ENCODE measurements at places on chromosomes 13 and 19.
A peak's percentile ranks its signal among the peaks of the same experiment; 100 is the strongest.

GRCh38 chr13:65921933-65922332 is 1308.2 kb downstream of the PCDH9 start:
- DNase-seq = no peak

GRCh38 chr13:78341032-78341431 is 262.3 kb downstream of the POU4F1 start:
- no peak for DNase-seq

- no peak for DNase-seq
These were observed 72.7 kb downstream of the DNAJC15 start for GRCh38 chr13:43095771-43096719.

DNA sequence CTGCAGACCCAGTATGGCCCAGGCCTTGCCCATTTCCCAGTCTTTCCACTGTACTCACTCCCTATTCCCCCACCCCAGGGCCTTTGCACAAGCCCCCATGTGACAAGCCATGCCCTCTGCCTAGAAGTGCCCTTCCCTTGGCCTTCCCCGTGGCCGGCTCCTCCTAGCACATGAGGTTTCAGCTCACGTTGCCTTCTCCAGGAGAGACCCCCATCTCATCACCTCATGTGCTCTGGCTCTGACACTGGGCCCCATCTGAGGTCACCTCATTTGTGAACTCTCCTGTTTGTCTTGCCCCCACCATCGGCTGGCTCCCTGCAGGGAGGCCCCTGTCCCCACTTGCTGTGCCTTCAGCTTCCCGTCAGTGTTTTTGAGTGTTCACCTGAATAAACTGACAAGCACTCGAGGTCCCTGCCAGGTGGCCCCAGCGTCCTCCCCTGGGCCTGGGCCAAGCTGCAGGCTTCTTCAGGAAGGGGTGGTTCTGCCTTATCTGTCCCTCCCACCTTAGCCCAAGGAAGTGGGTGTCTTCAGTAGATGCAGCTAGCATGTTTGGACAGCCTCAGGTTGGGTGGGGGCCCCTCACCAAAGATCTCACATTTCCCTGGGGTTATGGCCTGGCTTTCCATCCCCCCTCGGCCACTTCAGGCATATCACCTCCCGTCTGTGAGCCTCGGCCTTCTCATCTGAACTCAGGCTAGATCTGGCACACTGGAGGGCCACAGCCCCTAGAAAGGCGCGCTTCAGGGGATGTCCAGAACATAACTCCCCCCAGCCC is 3.8 kb upstream of the SLC25A42 start:
- DNase-seq = no peak

DNA sequence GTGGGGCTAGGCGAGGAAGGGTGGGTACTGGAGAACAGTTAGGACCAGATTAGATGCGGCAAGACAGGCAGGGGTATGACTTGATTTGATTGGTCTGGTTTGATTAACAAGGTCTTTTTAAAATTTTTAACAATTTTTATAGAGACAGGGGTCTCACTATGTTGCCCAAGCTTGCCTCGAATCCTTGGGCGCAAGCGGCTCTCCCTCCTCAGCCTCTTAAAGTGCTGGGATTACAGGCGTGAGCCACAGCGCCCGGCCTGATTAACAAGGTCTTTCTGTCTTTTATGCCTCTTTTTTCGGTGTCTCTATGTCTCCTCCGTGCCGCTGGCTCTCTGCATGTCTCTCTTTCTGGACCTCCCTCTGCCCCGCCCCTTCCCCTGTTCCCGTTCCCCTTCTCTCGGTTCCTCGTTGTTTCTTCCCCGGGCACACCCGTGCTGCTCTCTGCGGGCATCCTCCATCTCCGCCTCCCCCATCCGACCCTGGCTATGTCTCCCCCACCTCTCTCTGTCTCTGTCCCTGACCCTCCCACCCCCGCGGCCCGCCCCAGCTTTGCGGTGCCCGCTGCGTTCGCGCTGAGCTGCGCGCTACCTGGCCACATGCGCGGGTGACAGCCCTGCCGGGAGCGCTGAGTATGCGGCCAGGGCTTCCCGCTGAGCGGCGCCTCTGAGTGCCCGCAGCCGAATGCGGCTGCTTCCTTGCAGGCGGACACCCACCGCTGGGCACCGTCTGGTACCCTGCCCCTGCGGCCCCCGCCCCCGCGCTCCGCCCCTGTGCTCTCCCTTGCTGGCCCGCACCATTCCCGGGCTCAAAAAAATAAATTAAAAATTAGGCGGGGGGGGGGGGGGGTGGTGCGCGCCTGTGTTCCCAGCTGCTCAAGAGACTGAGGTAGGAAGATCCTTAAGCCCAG is 8.1 kb upstream of the SDHAF1 start:
- no peak for DNase-seq

DNA sequence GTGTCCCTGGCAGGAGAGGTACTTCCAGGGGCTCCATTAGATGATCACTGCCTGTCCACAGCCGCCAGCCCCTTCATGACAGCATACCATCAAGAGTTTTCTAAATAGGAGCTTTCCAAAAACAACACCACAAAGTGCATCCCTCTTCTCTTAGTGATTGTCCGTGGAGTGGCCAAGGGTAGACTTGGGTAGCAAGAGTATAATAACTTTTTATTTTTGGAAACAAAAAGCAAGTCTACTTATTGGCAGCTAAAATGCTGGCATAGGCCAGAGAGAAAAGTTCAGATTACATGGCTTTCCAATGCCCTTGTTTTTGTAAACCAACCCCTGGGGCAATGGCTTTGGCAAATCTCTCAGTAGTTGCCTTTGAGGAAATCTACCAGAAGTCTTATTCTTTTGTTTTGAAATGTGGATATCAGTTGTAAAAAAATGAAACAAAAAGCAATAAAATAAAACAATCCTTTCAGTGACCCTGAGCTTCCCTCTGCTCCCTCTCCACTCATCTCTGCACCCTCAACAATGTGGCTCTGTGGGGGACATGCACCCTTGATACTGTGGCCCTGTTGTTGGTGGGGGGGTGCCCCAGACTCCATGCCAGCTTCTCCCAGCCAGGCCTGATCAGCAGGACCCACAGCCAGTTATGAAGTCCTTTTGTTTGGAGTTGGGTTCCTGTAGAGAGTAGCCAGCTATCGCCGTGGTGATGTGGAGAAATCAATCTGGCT is 294.1 kb downstream of the DLEU7 start:
- no peak for DNase-seq

DNA sequence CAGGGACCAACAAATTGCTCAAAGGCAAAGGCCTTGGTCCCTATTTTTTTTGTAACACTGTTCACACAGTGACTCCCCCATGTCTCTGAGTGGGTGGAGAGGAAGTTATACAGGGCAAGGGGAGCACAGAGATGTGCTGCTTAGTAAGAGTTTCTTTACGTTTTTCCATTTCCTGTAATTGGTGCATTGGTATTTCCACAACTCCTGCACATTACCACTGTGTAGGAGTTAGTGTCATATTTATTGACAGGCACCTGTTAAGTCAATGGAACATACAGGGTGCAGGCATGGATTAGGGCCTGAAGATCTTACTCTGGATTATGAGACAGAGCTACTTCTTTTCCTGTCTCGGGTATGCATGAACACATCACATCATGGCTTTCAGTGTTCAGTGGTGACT is 45.2 kb downstream of the SOX21 start:
- no peak for DNase-seq

GRCh38 chr13:36847606-36848005 is 28.6 kb downstream of the RFXAP start:
- DNase-seq = no peak

DNA sequence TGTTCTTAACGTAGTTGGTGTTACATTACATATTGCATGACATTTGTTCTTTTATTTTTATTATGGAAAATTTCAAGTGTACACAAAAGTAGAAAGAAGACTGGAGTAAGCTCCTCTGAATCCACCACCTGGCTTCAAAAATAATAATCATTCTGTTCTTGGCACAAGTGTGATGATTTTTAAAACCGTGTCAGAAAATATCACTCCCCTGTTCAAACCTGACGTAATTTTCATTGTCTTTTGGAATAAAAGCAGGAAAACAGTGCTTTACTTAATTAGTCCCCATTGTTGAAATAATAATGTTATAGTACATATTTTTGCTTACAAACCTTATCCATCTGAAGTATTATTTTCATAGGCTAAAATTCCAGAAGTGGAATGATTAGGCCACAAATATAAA is 41.3 kb upstream of the SCEL start:
- DNase-seq = no peak

- DNase-seq = peak; percentile 88
These were observed at the start of gene SHISA2 for GRCh38 chr13:26051657-26052311. Gene SHISA2 (minus strand): TSS chr13:26052016. CDS start chr13:26050975, 1,041 bp downstream.

DNA sequence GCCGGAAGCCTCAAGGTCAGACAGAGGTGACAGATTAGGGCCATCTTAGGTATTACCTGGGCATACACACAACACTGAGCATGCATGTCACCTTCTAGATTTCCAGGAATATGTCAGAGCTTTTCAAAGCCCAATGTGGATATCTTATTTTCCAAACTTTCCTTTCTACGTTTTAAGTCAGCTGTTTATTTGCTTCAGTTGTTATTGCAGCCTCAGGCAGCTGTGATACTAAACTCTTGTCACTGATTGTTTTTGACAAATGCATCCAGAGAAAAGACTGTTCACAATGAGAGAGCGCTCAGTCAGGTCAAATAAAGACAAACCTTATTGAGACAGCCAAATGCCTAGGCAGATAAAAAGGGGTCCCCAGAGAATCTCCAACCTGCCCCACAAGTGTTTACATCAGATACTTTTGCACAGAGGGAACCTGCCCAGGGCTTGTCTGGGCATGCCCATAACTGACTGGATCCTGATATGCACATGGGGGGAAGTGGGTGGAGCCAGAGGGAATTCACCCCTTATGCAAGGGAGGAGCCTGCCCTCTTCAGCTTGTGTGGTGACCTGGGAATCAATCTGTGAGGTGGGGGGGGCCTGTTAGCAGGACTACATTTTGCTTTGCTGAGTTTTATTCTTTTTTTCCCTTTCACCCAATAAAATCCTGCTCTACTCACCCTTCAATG is 28.5 kb downstream of the MED4 start:
- DNase-seq = no peak

- DNase-seq = no peak
These were observed 943 bp downstream of the EXOC3L2 start for GRCh38 chr19:45244133-45244794.

DNA sequence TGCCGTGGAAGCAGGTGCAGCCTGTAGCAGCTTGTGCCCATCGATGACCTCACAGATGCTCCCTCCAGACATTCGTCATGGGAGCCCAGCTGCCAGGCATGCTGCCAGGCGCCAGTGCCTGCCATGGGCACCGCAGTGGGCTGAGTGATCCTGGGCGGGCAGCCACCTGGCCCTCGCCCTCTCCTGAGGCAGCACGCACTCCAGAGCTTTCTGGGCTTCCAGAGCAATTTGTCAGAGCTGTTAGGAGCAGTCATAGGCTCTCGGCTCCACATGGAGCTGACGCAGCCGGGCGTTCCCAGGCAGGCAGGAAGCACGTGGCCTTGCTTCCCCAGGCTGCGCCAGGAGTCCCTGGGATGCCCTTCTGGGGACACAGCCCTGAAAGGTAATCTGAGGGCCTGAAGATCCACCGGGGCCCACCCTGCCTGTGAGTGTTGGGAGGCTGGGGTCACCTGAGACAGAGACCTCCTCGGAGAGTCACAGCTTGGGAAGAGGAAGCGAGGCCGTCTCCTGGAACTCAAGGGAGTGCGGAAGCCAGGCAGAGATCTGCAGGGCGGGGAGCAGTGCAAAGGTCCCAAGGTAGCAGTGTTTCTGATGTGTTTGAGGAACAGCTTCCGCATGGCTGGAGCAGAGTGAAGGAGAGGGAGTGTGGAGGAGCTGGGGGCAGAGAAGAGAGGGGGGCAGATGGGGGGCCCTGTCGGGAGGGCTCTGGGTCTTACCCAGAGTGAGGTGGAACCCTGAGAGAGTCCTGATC is 50.6 kb downstream of the DPF1 start:
- DNase-seq = no peak

DNA sequence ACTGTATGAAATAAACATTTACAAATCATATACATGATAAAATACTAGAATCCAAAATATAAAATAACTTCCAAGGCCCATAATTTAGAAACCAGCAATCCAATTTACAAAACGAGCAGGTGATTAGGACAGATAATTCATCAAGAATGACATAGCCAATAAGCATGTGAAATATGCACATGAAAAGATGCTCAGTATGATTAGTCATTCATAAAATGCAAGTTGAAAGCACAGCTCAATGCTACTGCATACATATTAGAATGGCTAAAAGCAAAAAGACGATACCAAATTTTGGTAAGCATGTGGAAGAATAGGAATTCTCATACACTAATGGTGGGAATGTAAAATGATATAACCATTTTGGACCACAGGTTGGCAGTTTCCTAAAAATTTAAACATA is 837.2 kb upstream of the MIR17HG start:
- DNase-seq = no peak

DNA sequence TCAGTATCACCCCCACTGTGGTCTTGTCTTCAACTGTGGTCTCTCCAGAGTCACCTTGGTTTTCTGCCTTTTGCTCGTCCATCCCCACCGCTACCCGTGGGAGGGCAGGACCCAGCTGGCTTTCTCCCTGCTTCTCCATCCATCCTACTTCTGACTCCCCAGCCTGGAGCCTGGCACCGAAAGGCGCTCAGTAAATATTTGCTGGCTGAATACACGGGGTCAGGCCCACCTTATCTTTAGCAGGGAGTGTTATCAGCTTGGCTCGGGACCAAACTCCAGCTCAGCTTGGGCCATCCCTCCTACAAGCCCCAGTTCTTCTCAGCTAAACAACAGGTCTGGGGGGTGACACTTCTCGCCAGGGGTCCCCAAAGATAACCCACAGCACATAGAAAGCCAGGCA is 62.0 kb upstream of the KLF2 start:
- no peak for DNase-seq

GRCh38 chr13:66364346-66364745 is 865.8 kb downstream of the PCDH9 start:
- no peak for DNase-seq

- no peak for DNase-seq
These were observed 4.0 kb downstream of the KLF16 start for GRCh38 chr19:1859331-1859781.

DNA sequence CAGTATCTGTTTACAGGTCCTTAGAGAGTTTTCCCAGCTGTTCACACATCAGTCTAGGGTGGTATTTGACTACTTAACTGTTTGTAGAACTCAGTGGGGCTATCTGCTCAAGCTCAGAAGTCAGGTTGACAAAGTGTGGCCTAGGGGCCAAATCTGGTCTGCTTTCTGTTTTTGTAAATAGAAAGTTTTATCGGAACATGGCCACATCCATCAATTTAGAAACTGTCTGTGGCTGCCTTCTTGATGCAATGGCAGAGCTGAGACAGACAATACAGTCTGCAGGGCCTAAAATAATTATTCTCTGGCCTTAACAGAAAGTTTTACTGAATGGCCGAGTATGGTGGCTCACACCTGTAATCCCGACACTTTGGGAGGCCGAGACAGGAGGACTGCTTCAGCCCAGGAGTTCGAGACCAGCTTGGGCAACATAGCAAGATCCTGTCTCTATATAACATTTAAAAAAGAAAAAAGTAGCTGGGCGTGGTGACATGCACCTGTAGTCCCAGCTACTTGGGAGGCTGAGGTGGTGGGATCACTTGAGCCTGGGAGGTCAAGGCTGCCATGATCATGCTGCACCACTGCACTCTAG is 2.4 kb downstream of the SMG9 start:
- no peak for DNase-seq

GRCh38 chr13:93254775-93255174 is 28.2 kb downstream of the GPC6 start:
- DNase-seq = no peak

- no peak for DNase-seq
These were observed 33.2 kb downstream of the RAB20 start for GRCh38 chr13:110528371-110528770.

Measured in osteocyte (in vitro differentiated cells).